ENCODE measurements at places on chromosomes 1 and 21.

DNA sequence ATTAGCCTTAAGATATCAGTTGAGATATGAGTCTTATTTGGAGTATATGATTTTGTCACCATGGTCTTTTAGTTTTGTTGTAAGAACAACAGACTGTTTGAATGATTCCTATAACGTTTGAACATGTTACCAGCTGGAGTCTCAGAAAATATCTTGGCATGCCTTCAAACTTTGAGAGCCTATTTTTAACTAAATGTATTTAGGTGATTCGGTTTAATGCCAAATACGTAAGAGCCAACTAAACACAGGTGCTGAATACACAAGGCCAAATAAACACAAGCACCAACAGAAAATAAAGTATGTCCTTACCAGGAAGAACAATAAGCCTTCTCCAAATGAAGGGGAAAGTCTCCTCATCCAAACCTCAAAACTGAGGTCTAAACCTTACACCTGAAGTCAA lies 48.6 kb downstream of the PRKACB start:
- no peak for DNase-seq

DNA sequence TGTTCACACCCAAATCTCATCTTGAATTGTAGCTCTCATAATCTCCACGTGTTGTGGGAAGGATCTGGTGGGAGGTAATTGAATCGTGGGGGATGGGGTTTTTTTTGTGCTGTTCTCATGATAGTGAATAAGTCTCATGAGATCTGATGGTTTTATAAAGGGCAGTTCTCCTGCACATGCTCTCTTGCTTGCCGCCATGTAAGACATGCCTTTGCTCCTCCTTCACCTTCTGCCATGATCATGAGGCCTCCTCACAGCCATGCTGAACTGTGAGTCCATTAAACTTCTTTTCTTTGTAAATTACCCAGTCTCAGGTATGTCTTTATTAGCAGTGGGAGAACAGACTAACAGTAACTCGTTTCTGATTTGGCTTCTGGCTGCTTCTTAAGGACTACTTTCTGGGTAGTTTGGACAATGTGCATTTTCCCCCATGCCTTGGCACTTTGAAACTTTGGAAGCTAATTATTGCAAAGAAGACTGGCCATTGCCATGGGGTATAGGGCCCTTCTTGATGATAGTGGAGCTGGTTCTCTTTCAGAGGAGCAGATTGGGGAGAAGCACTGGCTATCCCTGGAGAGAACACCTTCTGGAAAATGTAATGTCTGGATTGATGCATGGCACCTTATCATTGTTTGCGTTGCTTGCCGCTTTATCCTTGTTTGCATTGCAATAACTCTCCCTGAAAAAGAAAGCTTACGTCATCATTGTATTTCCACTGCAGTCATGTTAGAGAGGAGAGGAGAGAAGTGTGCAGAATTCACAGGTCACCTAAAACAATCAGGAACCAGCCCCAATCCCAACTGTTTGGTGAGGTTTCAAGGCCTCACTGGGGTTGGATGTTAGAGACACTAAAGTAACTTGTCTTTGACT lies 5.9 kb downstream of the CNIH3 start:
- DNase-seq, result no peak

DNA sequence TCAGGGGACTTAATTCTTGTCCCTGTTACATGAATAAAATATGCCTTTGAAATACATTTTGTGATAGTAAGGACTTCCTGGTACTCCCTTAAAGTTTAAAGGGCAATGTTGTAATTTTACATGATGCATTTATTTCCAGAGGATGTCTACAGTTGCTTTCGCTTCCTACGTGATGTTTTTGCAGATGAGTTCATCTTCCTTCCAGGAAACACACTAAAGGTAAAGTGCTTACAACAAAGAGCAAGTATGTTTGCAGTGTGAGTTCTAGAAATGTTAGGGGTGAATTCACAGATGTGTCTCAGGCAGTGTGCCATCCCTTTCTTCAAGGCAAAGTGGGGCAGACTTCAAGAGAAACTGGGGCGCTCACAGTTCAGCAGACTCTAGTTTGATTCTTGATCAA lies 31.2 kb downstream of the GNPAT start:
- DNase-seq, result no peak

- no peak for DNase-seq
Observed at GRCh38 chr1:37574834-37575480, 18.2 kb downstream of the DNALI1 start.

DNA sequence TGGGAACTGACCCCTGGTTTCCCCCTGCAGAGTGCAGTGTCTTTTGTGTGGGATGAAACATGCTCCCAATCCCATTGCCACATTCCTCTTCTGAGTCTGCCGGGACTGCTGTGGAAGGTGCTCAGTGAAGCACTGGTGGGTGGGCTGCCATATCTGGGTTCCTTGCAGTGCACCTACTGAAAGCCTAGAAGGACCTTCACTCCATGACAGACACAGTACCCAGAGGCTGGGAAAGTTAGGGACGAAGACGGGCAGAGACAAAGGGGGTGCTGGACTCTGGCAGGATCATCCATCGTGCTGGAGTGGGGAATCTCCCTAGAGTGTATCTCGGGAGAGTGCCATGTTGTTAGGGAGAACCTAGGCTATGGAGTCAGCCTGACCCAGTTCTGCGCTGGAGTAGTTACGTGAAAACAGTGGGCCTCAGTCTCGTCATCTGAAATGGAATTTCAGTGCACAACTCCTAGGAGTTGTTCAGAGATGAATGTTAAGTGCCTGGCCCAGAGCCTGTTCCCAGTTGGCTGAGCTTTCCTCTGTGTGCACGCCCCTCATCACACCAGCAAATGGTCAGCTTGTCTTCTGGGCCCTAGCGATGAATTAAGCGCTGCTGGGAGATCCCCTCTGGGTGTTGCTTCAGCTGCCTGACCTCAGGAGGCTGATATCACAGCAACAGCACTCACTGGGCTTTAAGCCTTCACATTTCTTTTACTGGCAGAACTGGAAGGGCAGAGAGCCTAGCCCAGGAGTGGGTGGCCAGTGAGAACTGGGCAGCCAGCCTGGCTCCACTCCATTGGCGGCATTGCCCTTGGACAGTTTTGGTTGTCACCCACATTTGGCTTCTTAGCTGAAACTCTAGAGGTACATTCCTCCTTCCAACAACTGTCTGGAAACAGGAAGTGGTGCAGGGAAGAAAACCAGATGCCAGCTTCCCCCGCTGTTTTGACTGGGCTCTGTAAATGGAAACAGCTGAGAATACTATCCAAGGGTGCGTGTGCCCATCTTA lies 479.8 kb upstream of the VAMP3 start:
- no peak for DNase-seq

GRCh38 chr1:27429029-27429425 lies 36.6 kb downstream of the GPR3 start:
- no peak for DNase-seq

DNA sequence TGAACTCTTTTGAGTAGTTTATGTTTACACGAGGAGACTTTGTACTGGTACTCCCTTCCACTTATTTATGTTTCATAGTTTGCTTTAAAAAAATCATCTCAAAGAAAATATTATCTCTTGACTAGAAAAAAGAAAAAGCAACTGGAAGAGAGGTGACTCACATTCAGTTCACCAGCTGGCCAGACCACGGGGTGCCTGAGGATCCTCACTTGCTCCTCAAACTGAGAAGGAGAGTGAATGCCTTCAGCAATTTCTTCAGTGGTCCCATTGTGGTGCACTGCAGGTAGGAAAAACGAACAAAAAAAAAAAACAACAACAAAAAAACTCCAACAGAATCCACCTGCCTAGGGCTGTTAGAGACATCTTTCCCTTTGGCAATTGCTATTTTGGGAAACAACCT lies 102.9 kb downstream of the PTPRC start:
- DNase-seq, result no peak

- no peak for DNase-seq
Observed at GRCh38 chr21:40819071-40819900, 27.7 kb downstream of the DSCAM start.

DNA sequence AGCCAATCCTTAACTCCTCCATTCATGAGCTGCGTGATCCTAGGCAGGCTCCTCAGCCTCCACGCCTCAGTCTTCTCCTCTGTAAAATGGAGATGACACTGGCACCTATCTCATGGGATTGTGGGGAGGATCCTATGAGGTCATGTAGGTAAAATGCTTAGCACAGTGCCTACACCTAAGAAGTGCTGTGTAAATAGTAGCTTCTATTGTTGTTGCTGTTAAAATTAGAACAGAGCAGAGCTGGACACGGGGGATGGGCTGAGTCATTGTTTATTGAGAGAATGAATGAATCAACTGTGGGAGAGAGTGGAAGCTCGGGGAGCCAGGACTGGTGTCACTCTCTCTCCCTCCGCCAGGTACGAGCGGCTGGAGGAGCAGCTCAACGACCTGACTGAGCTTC lies 43.0 kb downstream of the TMCC2 start:
- no peak for DNase-seq

- no peak for DNase-seq
Observed at GRCh38 chr1:187121661-187122060, 292.9 kb downstream of the PLA2G4A start.

DNA sequence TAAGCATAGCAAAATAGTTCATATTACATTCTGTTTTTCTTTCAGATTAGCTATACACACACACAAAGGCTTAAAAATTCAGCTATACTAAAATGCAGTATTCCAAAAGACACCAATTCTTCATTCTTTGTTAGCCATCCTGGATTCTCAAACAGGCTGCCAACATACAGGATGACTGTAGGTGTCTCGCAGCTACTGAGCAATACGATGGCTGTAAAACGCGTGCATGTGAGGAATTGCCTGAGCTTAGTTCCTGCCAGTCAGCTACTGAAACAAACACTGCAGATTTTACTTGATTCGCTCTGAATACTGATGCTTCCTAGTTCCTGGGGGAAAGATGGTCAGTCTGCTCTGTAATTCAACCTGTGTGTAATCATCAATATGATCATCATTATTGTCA lies 24.7 kb upstream of the HMGN1 start:
- no peak for DNase-seq

GRCh38 chr1:180765151-180765550 lies 133.3 kb downstream of the XPR1 start:
- DNase-seq, result no peak

DNA sequence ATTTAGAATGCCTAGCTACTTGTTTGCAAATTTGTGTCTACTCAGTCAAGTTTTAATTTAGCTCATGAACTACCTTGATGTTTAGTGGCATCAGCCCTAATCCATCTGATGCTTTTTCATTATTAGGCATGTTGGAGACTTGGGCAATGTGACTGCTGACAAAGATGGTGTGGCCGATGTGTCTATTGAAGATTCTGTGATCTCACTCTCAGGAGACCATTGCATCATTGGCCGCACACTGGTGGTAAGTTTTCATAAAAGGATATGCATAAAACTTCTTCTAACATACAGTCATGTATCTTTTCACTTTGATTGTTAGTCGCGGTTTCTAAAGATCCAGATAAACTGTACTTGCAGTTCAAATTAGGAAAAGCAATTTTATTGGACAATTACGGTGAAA lies 7.6 kb downstream of the SOD1 start:
- DNase-seq, result no peak

- DNase-seq, result no peak
Observed at GRCh38 chr1:68918563-68918962, 421.7 kb upstream of the DEPDC1 start.

- no peak for DNase-seq
Observed at GRCh38 chr1:172781513-172782140, 122.7 kb downstream of the FASLG start.

DNA sequence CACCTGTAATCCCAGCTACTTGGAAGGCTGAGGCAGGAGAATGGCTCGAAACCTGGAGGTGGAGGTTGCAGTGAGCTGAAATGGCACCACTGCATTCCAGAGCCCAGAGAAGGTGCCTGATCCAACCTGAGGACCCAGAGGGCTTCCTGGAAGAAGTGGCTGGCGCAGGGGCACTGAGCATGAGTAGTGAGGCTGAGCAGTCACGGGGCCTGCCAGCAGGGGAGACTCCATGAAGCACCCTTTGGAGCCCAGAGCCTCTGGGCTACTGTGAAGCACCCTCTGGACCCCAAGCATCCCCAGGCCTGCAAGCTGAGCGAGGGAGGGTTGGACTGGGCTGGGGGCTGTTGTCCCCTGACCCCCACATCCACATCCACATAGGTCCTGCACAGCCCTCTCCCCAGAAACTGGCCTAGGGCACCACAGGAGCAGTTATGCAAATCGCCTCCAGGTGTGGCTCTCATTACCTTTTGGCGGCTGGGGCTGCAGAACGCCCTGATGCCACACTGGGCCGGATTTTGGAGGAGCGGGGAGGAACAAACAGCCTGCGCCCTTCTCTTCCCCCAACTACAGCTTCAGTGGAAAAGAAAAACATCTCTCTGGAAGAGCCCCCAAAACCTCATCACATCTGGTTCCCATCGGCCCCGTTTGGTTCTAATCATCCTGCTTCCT lies 78.2 kb upstream of the TARDBP start:
- DNase-seq, result no peak

GRCh38 chr1:87121711-87122163 lies 206.9 kb upstream of the LMO4 start:
- no peak for DNase-seq

Measured in NCI-H1930 (cell line).